COR-L47 (cell line): ENCODE measurements at places on chromosomes 7 and 10.

DNA sequence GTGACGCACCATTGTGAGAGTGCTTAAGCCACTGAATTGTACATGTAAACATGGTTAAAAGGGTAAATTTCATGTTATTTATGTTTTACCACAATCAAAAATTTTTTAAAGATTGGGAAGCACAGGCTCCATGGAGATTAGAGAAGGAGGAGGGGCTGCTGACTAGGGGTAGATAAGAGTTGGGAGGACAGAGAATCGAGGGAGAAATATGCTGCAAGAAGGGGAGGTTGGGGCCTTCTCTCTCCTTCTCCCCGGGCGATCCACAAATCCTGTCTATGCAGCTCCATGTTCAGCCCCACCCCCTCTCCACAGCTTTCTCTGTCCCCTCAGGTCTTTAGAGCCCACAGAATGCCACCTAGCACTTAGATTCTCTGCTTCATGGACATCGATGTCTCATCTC, 12.1 kb downstream of the ZNF467 start:
- DNase-seq = no peak

DNA sequence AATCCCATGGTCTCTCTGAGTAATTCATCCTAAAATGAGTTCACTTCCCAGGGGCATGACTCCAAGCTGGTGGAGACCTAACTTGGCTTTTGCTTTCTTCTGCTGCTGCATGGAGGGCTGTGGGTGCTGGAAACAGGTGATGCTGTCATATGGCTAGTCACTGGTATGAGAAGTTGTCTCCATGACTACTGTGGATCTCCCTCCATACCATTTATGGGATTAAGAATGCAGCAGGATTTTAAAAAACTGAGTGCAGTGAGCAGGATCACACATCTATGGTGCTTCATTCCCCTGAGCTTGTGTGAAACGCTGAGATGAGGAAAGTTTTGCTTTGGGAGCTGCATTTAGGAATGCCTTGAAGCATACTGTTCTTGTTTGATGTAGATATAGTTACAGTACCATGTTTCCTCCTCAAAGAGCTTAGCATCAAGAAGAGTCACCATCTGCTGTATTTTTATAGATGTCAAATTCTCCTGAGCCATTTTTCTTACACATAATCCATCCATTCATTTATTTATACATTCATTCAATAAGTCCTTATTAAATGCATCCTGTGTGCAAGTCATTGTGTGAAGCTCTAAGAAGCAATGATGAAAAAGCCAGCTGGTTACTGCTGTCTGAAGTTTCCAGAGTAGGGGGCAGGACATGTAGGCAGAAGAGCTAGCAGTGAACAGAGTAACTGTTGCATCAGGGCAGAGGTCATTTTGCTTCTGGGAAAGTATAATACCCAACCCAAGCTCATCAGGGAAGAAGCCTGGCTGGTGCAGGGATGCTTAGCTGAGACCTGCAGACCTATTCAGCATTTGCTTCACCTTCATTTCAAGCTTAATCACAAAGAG, 534.8 kb downstream of the AUTS2 start:
- peak; percentile 30 for DNase-seq

DNA sequence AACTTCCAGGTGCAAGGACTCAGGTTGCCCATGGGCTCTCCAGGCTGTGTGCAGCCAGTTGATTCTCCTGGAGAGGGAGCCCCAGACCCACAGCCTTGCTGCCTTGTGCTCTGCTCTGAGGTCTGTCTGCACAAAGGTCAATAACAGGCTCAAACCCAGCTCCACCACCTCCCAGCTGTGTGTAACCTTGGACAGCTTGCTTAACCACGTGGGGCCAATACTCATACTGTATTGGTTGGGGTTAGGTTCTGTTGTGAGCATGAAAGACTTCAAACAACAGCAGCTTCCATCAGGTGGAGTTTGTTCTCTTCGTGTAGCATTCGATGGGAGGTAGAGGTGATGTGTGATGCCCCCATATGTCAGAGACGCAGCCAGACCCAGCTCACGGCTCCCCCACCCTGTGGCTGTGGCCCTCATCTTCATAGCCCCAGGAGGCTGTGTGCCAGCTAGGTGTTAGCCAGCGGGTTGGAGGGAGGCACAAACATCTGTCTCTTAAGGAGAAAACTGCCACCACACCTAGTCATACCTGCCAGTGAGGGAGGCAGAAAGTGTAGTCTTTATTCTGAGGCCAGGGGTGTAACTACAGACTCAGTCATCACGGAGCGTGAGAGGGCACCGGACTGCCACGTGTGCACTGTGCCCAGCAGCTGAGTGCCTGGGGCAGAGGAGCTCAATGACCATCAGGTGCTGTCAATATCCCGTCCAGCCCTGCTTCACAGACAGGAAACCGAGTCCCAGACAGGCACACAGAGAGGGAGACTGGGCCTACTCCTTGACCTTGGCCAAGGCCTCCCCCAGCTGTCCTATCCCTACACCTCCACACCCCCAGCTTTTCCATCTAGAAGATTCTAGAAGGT, 8.1 kb upstream of the POLD2 start:
- DNase-seq = no peak

- peak; percentile 45 for DNase-seq
Measured at GRCh38 chr7:8365499-8366110, 67.8 kb upstream of the NXPH1 start.

DNA sequence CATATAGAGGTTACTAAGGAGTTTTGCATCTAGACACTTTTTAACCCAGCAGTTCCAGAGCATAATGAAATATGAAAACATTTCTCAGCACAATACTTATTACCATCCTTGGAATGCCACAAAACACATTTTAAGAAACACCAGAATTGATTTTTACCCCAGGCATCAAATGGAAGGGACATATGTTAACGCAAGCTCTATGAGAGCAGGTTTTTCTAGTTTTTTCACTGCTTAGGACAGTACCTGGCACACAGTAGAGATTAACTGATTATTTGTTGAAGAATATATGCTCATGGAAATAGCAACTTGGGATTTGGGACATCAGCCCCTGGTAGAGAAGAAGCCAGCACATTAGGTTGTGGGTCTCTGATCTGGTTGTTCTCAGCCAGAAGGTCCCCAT, 67.0 kb upstream of the ARID5B start:
- DNase-seq = no peak

DNA sequence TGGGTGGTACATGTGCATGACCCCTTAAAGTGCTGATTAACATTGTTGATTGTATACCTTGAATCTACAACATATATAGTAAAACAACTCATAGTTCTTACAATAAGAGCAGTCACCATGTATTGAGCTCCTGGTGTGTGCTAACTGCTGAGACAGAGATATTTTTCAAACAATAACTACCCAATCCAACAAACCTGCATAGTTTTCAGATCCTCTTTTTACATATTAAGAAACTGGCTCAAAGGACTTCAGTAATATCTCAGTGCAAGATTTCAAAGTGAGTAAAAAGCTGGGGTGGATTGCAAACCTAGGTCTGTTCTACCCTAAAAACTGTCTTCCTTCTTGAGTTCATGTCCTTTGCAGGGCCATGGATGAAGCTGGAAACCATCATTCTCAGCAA, 272.2 kb downstream of the SNX13 start:
- no peak for DNase-seq

- no peak for DNase-seq
Measured at GRCh38 chr7:128892521-128893250, 17.8 kb downstream of the KCP start.

- DNase-seq = no peak
Measured at GRCh38 chr10:34696423-34696822, 118.7 kb downstream of the PARD3 start.

GRCh38 chr7:129370812-129371211, 63.4 kb upstream of the STRIP2 start:
- no peak for DNase-seq

- DNase-seq = no peak
Measured at GRCh38 chr7:46999866-47000265, 582.0 kb downstream of the TNS3 start.

GRCh38 chr7:70463352-70463938, 668.5 kb upstream of the GALNT17 start:
- no peak for DNase-seq

GRCh38 chr10:109592391-109592790, 330.9 kb downstream of the XPNPEP1 start:
- DNase-seq = no peak

- DNase-seq = no peak
Measured at GRCh38 chr10:46077731-46078413, 31.8 kb upstream of the MSMB start.

DNA sequence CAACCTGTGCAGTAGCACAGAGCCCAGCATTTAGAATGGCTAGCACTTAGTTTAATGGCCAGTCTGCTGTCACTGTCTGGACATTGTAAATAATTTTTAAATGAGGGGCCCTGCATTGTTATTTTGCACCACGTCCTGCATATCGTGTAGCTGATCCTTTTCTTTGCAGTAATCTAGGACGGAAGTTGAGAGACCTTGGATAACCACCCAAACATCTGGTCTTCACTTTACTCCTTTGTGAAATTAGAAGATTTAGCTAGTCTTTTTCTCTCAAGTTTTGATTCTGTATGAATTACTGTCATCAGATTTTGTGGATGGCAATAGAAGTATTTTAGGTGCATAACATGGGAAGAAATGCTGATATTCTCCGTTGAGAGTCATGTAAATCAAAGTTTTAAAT, 1.9 kb downstream of the MIOS start:
- DNase-seq = no peak

GRCh38 chr10:121694966-121695643, 96.9 kb upstream of the FGFR2 start:
- DNase-seq = no peak

GRCh38 chr10:17548162-17548561, 69.0 kb downstream of the HACD1 start:
- DNase-seq = no peak

GRCh38 chr7:81803267-81803666, 33.4 kb upstream of the HGF start:
- no peak for DNase-seq

DNA sequence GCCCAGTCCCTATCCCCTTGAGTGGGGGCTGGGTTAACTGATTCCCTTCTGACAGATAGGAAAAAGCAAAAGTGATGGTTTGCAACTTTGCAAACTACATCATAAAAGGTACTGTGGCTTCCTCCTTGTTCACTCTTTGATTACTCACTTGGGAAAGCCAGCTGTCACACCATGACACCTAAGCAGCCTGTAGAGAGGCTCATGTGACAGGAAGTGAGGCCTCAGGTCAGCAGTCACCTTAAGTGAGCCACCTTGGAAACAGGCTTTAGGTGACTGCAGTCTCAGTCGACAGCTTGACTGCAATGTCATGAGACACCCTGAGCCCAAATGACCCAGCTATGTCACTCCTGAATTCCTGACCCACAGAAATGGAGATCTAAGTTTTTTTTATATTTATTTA, 4.3 kb upstream of the CHCHD2 start:
- DNase-seq = no peak

DNA sequence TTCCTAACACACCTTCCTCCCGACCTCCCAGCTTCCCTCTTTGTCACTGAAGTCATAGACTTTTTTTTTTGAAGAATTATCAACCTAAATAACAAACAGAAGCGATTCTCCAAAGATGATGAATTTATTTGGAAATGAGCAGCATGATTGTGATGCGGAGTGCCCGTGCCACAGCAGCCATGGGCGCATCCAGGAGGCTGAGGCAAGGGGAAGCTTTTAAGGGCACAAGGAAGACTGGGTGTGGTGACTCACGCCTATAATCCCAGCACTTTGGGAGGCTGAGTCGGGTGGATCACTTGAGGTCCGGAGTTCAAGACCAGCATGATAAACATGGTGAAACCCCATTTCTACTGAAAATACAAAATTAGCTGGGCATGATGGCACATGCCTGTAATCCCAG, 16.2 kb upstream of the GIMAP8 start:
- no peak for DNase-seq

- no peak for DNase-seq
Measured at GRCh38 chr10:93712593-93712992, 10.2 kb upstream of the FRA10AC1 start.

DNA sequence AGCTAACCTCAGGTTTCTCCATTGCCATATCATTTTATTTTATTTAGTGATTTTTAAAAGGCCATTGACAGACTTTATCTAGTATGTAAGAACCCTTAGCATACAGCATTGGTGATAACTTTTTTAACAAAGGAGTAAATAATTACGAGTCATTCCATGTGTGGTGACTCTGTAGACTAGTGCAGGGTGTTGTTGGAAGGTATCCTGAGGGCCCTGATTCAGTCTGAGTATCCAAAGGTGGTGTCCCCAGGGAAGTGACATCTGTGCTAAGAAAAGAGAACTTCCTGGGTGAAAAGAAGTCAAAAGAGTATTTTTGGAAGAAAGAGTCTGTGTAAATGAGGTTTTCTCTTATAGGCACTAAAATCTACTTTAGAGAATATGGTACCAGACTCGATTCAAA, 308.4 kb downstream of the C7orf25 start:
- DNase-seq = no peak

- peak; percentile 92 for DNase-seq
Measured at GRCh38 chr7:23470330-23471105, at the start of gene IGF2BP3. IGF2BP3 (minus strand) TSS chr7:23470491; CDS start chr7:23470110, 381 bp downstream.

DNA sequence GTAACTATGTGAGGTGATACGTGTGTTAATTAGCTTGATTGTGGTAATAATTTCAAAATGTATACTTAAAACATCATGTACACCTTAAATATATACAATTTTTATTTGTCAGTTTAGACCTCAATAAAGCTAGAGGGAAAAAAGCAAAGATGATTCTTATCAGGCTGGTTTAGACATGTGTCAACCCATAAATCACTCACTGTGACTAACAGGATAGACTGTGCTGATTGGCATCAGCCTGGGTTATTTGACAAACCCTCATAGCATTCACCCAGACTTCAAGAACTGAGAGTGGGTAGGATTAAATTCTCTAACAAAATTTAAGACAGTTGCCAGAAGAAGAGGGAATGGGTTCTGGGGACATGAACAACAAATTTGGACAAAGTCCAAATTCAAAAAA, 73.8 kb upstream of the TMEM140 start:
- DNase-seq = no peak

- no peak for DNase-seq
Measured at GRCh38 chr10:132506711-132507408, 30.7 kb upstream of the INPP5A start.

DNA sequence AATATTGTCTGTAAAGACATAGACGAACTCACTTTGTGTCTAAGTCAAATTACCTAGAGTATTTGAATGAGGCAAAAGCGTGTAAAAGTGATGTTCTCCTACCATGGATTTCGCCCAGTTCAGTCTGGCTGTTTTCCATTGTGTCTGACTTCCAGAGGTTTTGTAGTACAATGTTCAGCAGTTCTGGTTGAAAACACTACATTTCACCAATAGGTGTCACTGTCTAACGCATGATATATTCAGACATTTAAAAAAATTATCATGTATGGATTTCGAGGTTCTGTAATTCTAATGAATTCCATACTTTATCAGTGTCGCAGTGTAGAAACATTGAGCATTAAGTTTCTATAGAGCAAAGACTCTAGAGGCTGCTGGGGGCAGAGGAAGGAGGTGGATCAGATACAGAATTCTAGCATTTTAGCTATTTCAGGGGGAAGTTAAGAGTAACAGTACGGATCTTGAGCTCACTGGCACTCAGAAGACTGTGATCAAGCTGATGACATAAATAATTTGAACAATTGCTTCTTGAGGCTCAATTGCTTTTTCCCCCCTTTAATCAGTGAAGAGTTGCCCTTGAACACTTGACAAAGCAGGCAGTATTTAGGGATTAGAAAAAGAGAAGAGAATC, 196.9 kb upstream of the RHOBTB1 start:
- peak; percentile 62 for DNase-seq

GRCh38 chr10:6746782-6747181, 166.7 kb upstream of the PRKCQ start:
- DNase-seq = no peak

- DNase-seq = no peak
Measured at GRCh38 chr7:22718911-22719420, 8.0 kb upstream of the IL6 start.

- no peak for DNase-seq
Measured at GRCh38 chr7:26156451-26157420, 4.7 kb downstream of the NFE2L3 start.
